ENCODE measurements at places on chromosomes 1 and 21.

DNA sequence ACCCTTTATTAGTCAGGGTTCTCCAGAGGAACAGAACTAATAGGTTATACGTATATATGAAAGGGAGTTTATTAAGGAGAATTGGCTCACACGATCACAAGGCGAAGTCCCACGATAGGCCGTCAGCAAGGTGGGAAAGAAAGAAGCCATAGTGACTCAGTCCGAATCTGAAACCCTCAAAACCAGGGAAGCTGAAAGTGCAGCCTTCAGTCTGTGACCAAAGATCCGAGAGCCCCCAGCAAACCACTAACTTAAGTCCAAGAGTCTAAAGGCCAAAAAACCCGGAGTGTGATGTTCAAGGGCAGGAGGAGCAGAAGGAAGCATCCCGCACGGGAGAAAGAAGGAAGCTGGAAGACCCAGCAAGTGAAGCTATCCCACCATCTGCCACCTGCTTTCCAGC is 9.9 kb downstream of the IFNLR1 start:
- no peak for DNase-seq

- DNase-seq: no peak
Measured at GRCh38 chr1:53628286-53628955, 110.5 kb downstream of the GLIS1 start.

- no peak for DNase-seq
Measured at GRCh38 chr21:45859041-45859761, 122.4 kb upstream of the COL6A1 start.

GRCh38 chr21:39098696-39099200 is 84.5 kb downstream of the PSMG1 start:
- DNase-seq: no peak

Data from psoas muscle (tissue), 8 donors.